Hematopoietic multipotent progenitor cell treated with erythropoietin and hydrocortisone succinate and interleukin-3 and kit ligand, for 6 days (in vitro differentiated cells): ENCODE measurements at places on chromosomes 6 and 20.

DNA sequence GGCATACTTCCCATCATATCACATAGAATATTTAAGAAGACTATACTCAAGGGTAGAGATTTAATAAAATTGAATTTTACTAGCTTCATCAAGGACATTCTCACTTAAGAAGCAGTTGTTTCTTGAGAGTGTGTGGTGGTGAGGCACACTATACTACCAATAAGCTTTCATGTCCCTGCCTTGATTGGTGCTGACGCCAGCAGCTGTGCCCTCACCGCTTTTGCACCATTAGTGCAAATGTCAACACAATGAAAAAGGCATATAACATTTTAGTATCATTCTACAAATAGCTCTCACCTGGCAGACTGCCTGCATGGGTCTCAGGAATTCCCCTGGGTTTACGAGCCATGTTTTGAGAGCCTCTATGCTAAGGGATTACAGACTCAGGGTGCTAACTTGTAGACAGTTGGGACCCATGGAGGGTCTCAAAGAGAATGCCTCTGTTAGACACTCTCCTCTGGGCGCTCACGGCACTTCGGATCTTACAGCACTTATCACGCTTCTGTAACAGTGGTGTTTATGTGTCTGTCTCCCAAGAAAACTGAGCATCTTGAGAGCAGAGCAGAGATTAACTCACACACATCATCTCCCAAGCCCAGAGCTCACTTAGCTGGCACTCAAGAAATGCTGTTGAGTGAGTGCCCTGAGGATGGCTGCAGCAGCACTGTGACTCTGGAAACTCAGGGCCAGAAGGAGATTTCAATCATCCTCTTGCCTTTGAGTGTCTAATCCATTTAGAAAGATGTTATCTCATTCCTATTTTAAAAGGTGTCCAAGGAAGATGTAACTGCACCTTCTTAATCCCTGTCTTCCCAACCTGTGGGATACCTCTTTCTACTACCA is 143.3 kb upstream of the GPR6 start:
- DNase-seq = no peak

GRCh38 chr20:22496817-22497216 is 87.6 kb downstream of the FOXA2 start:
- DNase-seq = no peak

DNA sequence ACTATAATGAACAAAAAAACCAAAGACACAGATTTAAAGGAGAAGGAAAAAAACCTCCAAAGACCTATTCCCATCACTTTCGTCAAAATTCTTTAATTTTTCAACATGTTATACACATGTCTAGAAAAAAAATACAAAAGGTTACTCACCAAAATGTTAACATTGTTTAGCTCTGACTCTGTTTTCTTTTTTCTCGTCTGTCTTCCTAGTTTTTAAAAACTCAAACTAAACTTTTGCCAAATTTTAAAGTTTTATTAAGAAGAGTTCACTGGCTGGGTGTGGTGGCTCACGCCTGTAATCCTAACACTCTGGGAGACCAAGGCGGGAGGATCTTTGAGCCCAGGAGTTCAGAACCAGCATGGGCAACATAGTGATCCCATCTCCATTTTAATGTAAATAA is 10.8 kb downstream of the MCUR1 start:
- no peak for DNase-seq

DNA sequence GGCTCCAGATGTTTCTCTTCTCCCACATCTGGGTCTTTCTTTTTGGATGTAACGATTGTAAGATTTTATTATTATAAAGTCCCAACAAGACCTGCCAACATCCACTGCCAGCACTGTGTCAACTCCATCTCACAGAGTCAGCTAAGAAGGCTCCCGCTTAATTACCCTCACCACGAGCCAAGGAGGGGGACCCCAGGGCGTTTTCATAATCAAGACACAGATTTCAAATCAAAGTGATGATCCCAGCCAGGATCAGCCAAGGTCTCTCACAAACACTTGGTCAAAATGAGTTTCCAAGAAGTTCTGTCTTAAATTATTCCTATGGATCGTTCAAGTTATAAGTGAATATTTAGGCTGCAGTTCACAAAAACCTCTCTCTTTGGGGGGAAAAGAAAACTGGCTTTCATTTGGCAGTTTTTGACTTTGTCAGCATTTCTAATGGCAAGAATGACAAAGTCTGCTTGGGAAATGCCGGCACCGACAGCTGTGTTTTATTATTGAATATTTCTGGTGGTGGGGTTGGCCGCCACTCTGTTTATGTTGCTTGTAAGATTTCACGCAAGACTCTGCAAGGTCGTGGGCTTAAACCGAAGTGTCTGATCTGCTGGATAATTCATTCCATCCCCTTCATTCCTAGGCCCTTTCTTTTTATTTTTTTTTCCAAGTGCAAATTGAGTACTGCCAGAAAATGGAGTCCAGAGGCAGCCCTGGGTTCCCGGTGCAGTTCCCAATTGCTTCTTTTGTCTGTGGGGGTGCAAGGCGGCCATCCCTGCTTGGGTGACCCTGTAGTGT is 170.2 kb upstream of the PMEPA1 start:
- no peak for DNase-seq

DNA sequence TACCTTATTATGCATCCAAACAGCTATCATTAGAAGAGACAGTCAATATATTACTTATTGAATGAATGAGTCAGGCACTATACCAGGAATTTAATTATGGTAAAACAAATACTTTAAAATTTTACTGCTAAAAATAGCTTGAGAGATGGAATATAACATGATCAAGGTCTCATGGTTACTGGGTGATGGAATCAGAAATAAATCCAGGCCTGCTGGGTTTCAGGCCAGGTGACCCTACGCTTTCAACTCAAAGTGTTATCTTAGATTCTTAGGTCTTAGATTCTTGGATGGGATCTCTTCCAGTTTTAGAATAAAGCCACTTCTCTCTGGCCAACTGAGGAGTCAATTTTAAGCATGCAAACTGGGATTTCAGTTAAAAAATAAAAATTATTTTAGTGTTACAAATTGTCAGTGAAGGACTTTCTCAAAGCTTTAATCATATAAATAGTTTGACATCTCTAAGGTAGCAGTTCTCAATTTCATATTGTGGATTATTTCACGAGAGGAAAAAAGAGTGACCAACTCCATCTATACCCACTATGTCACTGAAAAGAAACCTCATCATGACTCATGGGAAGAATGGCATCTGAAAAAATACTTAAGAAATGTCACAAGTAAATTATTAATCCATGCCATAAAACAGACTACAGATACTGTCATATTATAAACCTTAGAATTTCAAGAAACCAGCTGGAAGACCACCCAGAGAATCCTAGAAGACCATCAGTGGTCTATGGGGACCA is 283.4 kb upstream of the RUNX2 start:
- DNase-seq = no peak

- no peak for DNase-seq
These were observed 111.0 kb downstream of the TCP11 start for GRCh38 chr6:35030099-35030498.

GRCh38 chr6:45591306-45591705 is 213.6 kb upstream of the SUPT3H start:
- no peak for DNase-seq

DNA sequence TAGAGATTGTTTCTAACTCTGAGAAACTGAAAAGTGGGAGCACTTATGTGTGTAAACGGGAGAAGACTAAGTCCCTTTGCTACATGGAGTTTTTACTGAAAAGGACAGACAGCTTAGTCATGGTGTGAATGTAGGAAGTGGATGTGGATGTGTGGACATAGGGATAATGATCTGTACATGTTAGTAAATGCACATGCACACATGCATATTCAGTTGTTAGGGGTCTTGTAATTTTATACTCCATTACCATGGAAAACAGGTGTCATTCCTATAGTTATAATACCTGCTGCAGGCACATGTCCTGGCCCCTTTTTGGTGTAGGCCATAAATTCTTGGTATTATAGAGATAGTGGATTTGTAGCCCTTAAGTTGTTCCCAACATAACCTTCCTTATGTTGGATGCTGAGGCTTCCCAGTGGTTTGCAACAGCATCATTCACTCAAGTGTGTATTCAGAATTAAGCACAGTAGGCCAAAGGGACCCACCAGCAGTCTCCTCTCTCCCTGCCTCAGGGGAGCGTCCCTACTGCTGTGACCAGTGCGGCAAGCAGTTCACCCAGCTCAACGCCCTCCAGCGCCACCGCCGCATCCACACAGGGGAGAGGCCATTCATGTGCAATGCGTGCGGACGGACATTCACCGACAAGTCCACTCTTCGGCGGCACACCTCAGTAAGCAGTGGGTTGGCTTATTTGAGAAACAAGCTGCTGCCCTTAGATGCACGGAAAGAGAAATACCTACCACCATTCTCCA is 7.3 kb downstream of the GZF1 start:
- no peak for DNase-seq

DNA sequence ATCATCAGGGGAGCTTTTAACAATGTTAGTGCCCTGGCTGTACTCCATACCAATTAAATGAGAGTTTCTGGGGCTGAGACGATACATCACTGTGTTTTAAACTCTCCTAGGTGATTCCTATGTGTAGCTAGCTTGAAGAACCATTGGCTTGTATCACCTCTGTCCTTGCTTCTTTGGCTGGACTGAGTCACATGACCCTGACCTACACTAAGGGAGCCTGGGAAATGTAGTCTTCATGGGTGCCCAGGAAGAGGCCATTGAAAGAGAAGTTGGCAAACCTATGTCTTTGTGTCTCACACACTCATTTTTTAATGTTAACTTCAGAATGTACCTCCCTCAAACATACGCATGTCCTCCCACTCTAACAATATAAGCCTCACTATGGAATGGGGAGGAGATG is 506.6 kb downstream of the DHX35 start:
- no peak for DNase-seq

DNA sequence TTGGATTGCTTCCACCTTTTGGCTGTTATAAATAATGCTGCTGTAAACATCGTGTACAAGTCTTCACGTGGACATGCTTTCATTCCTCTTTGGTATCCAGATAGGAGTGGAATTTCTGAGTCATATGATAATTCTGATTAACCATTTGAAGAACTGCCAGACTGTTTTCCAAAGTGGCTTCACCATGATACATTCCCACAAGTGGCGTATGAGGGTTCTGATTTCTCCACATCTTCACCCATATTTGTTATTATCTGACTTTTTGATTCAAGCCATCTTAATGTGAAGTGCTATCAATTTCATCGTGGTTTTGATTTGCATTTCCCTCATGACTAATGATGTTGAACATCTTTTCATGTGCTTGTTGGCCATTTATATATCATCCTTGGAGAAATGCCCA is 2.9 kb upstream of the SNRPB start:
- DNase-seq = no peak

- peak; percentile 57 for DNase-seq
These were observed 937 bp downstream of the ZNF318 start for GRCh38 chr6:43368259-43369160.

DNA sequence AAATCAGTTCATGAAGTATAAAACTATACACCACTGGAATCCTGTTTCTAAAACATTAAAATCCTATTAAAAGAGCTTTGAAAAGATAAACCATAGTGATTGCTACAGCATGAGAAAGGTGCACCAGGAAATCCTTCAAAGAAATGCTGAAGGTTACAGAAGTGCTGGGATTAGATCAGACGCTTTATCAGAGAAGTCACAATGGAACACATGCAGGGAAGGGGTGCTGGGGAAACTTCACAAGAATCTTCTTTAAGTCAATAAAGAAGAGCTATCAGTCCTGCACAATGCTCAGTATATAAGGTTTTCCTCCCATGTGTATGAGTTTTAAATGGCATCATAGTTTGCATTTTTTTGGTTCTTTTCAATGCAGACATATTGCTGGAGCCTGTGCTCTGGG is 137.7 kb upstream of the SLC22A16 start:
- DNase-seq = no peak

DNA sequence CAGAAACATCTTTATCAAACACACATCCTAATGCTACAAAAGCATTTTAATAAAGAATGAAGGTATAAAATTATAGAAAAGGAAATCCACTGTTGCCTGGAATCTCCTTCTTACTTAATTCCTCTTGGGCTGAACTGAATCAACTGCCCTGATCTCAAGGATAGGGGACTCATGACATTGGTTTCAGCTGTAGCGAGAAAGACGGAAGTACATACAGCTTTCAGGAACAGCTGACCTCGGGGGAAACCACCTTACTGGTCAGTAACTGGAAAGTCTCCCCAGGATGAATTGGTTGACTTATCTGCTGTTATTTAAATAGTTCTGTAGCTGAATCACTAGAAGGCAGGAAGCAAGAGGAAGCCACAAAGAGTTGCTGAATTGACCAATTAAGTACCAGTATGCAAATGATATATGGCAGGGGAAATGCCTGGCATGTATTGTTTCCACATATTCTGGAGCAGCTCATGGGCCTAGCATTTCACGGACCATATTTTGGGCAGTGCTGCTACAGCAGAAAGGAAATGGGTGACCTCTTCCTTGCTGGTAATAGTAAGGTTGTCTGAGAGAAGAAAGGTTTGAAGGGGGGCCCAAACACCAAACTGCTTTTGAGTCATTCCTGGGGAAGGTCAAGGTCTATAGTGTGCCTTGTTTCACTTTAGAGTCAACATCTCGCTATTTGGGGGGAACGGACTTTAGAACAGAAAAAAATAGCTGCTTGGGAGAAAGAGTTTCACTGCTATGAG is 43.7 kb upstream of the MAP7 start:
- peak; percentile 86 for DNase-seq

DNA sequence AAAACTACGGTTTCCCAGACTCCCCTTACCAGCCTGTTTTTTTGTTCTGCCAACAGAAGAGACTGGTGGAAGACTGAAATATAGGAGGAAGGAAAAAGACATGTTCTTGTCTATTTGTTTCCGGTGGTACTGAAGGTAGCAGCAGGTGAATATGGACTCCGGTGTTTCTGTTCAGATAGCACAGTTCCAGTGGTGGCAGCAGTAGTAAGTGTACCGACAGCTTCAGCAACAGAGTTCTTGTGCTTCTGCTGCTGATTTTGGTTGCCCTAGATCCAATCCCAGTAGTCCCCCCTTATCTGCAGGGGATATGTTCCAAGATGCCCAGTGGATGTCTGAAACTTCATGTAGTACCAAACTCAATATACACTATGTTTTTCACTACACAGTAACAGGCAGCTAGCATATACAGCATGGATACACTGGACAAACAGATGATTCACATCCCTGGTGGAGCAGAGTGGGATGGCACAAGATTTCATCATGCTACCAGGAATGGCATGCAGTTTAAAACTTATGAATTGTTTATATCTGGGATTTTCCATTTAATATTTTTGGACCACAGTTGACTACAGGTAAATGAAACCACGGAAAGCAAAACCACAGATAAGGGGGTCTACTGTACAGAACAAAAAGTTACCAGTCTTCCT is 301.8 kb downstream of the BTBD9 start:
- DNase-seq = no peak

- DNase-seq = no peak
These were observed 469.1 kb upstream of the RUNX2 start for GRCh38 chr6:44858998-44859397.

- DNase-seq = no peak
These were observed 79.2 kb downstream of the CBFA2T2 start for GRCh38 chr20:33568868-33569801.

DNA sequence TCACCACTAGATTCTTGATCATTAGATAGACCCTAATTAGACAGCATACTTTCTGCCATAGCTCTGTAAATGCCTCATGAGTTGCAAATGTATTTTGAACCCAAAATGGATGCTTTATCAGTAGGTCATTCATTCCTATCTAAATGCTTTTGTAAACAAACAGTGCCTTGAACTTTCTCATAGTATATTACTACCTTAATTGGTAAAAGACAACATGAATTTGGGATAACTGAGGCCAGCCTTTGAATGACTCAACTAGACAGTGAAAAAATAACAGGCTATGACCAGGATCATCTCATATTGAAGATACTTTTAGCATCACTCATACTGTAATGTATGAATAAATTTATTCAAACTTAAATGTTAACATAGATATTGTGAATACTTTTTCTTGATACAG is 37.0 kb upstream of the PRL start:
- DNase-seq = no peak

- peak; percentile 68 for DNase-seq
These were observed 39.6 kb upstream of the CD93 start for GRCh38 chr20:23125625-23126191.
